Ovary (tissue), 10 donors: ENCODE measurements at places on chromosomes 2 and 18.

GRCh38 chr2:85053802-85054201, 79.4 kb upstream of the TCF7L1 start:
- no peak for DNase-seq

GRCh38 chr2:175935289-175936181, 66.5 kb downstream of the LNPK start:
- no peak for DNase-seq

DNA sequence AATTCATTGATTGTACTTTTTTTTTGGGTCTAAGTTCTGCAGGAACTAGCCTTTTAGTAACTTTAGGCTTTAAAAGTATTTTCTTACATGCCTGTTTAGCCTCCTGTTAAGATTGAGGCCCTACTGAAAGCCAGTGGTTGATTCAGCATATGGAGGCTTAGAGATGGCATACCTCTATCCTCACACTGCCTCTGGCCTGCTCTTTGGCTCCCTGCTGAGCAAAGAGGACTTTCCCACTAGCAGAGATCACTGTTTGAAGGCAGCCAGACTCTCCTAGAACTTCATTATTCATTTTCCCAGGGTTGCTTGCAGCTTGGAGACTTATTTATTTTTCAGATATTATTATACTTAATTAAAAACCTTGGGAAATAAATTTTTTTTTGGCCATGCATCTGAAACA, 405.6 kb upstream of the MEX3C start:
- no peak for DNase-seq

DNA sequence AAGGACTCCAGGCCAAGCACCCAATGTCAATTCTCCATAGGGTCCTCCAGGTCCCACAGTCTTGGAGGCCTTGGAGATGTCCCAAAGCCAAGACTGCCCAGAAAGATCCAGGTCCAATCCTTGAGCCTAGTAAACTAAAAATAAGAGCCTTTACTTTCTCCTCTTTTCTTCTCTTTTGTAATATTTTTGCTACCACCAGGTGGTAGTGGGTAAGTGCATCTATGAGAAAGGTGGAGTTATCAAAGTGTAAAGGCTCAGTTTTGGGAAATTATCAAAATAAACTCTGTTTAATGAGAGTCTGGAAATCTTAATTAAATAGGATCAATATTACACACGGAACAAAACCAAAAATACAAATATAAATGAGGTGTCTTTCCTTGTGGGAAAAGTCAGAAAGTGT, 276.4 kb downstream of the ALK start:
- DNase-seq: no peak

GRCh38 chr2:217918308-217919024, 84.3 kb downstream of the TNS1 start:
- peak; percentile 90 for DNase-seq

- no peak for DNase-seq
Measured at GRCh38 chr18:28831476-28831875, 654.5 kb upstream of the CDH2 start.

GRCh38 chr2:177830881-177831386, 241.6 kb downstream of the PDE11A start:
- no peak for DNase-seq

GRCh38 chr2:62465741-62466502, 40.1 kb downstream of the TMEM17 start:
- no peak for DNase-seq
